ENCODE measurements at places on chromosomes 16 and 17.
A peak's percentile ranks its signal among the peaks of the same experiment; 100 is the strongest.

DNA sequence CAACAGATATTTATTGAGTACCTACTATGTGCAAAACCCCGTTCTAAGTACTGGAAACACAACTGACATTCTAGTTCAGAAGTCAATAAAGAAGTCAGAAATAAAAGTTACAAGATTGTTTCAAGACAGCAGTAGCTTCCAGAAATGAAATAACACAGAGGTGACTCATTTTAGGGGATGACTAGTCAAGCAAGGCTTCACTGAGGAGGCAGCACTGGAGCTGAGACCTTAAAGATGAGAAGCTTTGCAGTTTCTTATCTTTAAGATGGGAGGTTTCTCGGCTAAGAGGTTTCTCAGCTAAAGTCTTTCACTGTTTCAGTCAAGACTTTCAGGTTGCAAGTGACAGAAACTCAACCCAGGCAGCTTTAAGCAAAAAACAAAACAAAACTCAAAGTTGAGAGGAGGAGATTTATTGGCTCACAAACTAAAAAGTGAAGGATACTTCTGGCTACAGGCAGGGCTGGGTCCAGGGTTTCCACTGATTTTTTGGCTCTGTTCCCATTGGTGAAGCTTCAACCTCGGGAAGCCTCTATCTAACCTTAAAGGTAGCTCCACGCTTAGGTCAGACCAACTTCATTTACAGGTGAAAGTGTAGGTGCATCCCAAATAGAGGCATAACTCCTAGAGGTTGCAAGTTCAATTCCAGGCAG is 7.4 kb upstream of the MMP2 start:
- DNase-seq = peak; percentile 90

- DNase-seq = peak; percentile 16
These were observed 2.4 kb downstream of the FBRS start for GRCh38 chr16:30660424-30661261.

DNA sequence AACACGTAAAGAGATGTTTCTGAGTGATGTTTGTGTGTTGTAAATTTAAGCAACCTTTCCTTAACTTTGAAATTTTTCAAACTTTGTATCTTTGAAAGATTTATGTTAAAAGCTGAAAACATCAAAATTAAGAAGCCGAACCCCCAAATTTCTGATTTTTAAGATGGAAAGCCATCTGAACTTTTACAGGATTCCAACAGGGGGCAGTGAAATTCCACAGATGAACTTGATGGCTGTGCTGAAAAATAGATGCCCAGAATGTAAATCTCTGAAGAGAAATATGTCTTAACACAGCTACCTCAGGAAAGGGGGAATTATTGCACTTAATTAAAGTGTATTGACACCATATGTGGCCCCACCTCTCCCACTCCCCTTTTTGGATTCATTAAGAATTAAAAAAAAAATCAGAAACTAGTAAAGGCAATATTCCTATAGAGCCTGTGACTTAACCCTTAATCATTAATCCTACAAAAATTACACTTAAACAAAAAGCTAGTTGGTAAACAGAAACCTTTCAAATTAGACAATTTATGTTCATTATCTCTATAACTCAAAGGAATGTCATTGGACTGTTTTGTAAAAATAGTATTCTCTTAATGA is 597.9 kb downstream of the KCNJ2 start:
- peak; percentile 47 for DNase-seq

GRCh38 chr16:2720064-2720457 is at the start of gene PRSS27:
Gene PRSS27, minus strand, starts transcription at chr16:2720224. Its CDS starts 64 bp downstream, at chr16:2720160.
- no peak for DNase-seq

DNA sequence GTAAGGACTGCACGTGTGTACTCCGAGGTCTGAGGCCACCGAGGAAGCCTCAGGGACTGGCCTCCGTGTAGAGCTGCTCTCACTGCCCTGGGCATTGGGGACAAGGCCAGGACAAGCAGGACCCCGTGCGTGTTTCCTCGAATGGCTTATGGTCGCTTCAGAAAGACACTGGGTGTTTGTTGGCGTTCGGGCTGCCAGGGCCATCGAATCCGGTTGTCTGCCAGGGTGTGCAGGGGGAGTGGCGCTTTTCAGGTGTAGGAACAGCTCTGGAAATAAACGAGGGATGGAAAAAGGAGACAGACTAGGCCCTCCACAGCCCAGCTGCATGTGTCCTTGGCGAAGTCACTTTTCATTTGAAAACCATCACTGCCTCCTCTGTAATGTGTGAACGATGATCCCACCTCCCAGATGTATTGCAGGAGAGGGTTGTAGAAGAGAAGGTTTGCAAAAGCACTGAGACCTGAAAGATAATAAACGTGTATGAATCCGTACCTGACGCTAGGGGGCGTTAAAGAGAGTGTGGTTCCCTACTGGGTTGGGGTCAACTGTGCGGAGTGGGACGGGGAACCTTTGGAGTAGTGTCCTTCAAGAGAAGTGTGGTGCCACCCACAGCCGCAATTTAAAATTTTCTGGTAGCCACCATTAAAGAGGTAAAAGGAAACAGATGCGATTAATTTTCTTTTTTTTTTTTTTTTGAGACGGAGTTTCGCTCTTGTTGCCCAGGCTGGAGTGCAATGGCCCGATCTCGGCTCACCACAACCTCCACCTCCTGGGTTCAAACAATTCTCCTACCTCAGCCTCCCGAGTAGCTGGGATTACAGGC is 2.1 kb upstream of the ZSCAN10 start:
- peak; percentile 34 for DNase-seq

GRCh38 chr17:41959336-41960095 is 7.1 kb upstream of the CNP start:
- DNase-seq = peak; percentile 55

GRCh38 chr17:32627239-32627996 is 140.6 kb downstream of the CDK5R1 start:
- DNase-seq = no peak

GRCh38 chr16:1791943-1792812 is 1.3 kb downstream of the IGFALS start:
- DNase-seq = no peak

GRCh38 chr17:973053-973452 is 6.5 kb downstream of the NXN start:
- DNase-seq = peak; percentile 52

- no peak for DNase-seq
These were observed 116.4 kb upstream of the HS3ST4 start for GRCh38 chr16:25575363-25575762.

DNA sequence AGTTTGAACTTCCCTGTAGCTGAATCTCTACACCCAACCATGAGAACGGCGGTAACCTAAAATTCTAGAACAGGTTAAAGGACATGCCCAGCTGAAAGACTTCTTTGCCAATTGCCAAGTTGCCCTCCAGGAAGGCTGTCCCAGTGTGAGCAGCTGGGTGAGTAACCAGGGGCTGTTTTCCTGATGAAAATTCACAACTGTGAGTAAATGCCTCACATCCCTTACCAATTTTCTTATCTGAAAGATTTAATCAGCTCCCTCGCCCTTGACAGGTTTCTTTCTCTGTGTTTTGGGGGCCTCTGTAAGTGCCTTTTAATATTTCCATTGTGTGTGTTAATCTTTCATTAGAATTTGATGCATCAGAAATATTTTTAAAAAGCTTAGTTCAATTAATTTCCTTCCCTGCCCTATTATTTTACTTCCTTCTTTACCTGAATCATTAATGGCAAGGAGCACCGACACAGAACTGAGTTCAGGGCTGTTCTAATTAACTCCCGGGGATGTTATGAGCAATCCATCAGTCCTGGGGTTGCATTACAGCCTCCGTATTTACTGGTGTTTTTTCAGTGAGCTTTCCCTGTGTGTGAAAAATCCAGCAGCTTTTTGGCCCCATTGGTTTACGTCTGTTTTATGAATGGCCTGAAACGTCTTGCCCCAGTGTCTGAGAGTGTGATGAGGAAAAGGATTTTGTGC is 152.9 kb downstream of the CLEC16A start:
- no peak for DNase-seq

GRCh38 chr17:9432134-9432885 is 143.3 kb downstream of the STX8 start:
- no peak for DNase-seq

DNA sequence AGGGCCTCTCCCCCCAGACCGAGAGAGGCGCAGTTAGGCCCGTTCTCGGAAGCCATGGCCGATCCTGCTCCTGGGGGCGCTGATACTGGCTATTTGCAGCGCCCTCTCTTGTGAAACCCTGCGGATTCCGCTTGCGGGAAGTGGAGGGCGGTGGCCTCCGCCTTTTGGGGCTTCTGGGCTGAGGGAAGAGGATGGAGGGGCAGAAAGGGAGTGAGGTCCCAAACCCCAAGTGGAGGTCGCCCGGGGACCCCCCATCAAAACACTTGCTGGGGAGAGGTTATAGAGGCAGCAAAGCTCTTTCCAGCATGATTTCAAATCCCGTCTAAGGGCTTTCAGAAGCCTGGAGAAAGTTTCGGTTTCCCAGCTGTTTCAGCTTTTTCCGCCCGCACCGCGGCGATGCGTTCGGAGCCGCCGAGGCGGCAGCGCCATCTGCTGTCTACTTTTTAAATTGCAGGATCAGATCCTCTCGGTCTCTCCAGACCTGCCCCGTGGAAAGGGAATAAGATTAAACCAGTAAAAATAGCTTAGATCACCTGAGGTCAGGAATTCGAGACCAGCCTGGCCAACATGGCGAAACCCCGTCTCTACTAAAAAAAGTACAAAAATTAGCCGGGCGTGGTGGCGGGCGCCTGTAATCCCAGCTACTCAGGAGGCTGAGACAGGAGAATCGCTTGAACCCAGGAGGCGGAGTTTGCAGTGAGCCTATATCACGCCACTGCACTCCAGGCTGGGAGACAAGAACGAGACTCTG is 15.8 kb downstream of the SNX20 start:
- peak; percentile 65 for DNase-seq

DNA sequence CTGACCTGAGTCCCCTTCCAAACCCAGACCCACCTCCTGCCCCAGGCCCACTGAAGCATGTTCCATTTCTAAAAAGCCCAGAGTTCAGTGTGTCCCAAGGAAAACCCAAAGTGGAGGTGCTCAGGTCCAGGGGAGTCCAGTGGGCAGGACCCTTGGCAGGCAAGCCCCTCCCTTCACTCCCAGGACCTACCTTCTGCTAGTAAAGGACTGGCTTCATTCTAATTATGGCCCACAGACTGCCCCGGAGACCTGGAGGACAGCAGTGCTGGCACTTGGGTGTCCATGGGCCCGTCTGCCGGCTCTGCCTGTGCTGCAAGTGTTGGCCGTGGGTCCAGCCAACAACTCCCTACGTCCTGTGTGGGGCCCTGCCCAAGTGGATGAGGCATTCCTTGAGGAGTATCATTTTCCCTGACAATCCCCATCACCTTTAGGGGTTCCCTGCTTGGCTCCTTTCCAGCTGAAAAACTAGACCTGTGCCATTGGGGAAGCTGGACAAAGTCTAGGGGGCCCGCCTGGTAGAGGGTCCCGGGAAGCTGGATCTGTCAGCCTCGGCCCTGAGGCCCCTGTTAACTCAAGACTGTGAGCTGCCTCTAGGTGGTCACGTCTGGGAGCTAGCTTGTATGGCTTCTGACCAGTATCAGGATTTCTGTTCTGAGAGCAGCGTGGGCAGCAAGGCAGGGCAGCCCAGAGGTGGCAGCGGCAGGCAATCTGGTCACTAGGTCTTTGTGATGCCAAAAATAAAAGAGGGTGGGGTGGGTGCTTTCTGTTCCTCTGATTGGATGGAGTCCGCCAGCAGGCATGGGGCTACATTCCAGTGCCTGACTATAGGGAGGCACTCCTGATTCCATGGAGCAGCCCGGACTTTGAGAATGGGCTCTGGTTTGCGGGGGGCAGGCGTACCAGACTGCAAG is 8.2 kb downstream of the CBX2 start:
- no peak for DNase-seq

DNA sequence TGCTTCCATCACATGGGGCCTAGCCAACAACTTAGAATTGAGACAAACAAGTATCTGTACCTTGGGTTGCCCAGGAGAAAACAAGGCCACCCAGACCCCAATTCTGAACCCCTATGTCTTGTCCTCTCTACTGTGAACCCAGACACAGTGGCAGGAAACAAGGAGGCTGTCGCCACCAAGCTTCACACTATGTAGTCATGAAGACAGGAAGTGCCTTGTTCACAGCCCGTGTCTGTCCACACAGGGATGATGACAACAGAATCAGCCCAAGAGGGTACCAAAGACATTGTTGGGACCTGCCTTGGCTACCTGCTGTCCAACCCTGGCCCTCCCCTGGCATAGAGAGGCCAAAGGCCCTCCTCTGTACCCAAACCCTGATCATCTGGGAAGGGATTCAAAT is 84.8 kb downstream of the CDYL2 start:
- no peak for DNase-seq

GRCh38 chr16:87325423-87325858 is 8.2 kb upstream of the C16orf95 start:
- DNase-seq = no peak

- no peak for DNase-seq
These were observed 15.6 kb downstream of the C16orf90 start for GRCh38 chr16:3479654-3480216.

DNA sequence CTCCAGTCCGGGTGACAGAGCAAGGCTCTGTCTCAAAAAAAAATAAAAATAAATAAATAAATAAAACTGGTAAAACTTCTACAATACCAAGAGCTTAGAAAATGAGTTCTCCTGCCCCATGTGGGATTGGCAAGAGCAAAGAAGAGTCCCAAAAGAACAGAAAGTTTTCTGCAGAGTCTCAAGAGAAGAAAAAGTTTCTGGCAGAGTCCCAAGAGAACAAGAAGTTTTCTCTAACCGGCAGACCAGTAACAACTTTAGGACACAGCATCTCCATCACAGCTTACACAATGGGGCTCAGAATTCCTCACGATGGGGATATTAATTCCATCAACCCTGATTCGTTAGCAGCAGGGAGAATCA is 1.1 kb downstream of the SLC39A11 start:
- peak; percentile 13 for DNase-seq

DNA sequence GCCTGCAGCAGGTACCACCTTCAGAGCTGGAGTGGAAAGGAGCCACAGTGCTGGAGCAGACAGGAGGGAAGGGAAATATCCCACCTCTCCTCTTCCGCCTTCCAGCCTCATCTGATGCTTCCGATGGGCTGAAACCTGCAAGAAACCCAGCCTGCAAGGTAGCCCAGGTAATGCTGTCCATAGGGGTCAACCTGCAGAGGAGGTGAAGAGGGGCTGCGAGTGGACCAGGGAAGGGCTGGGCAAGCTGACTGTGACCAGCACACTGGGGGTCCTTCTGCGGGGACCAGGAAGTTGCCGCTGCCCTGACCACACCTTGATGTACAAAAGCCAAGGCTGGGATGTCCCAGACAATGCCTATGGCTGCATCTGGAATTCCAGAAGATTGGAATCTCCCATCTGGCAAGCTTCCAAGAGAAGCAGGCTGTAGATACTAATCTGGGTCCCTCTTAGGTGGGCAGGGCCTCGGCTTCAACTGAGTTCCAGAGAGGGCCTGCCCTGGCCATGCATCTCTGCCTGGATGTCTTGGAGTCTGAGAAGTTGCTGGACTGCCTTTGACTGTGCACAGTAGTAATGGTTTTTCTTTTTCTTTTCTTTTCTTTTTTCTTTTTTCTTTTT is 5.8 kb downstream of the FOXL1 start:
- DNase-seq = peak; percentile 68

GRCh38 chr16:12147681-12148080 is 171.1 kb downstream of the SNX29 start:
- no peak for DNase-seq

GRCh38 chr17:55705847-55706246 is 16.8 kb downstream of the TMEM100 start:
- no peak for DNase-seq

All from fibroblast of upper back skin (primary cell).